ENCODE measurements at places on chromosomes 2 and 18.

GRCh38 chr2:144541396-144541795 lies 21.5 kb upstream of the ZEB2 start:
- DNase-seq, result no peak

DNA sequence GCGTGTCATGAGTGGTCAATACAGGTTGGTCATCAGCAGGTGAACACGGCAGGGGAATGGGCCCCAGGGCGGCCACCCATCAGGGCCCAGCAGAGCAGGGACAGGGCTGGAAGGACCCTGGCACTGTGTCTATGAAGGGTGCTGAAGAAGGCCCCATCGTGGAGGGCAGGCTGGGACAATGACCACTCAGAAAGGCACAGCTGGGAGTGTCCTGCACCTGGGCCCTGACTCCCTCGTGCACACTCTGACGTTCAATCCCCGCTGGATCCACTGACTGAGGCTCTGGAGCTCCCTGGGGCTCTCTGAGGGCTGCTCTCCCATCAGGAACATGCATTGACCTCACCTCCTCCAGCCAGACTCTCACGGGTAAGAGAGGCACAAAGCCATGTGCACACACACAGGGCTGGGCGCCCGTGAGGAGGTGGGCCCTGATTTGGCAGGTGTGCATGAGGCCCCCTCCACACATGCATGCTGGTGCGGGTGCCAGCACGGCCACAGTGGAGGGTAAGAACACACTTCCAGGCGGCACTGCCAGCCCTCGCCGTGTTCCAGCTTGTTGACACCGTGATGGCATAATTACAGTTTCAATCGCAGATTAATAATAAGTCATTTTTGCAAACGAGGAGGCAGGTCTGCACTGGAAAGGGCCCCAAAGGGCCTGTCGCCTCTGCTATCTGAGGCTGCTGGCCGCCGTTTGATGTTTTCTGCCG lies 58.5 kb downstream of the SMAD7 start:
- DNase-seq, result no peak

GRCh38 chr2:167764772-167765341 lies 482.5 kb downstream of the STK39 start:
- no peak for DNase-seq

GRCh38 chr2:235723811-235724465 lies 230.1 kb downstream of the AGAP1 start:
- no peak for DNase-seq

GRCh38 chr18:49023938-49024803 lies 73.4 kb upstream of the SMAD7 start:
- DNase-seq, result no peak

GRCh38 chr2:105845976-105846375 lies 101.3 kb downstream of the NCK2 start:
- no peak for DNase-seq

GRCh38 chr2:109290887-109291643 lies 162.1 kb downstream of the SH3RF3 start:
- DNase-seq, result no peak
